ENCODE measurements at places on chromosomes 6 and 20.

DNA sequence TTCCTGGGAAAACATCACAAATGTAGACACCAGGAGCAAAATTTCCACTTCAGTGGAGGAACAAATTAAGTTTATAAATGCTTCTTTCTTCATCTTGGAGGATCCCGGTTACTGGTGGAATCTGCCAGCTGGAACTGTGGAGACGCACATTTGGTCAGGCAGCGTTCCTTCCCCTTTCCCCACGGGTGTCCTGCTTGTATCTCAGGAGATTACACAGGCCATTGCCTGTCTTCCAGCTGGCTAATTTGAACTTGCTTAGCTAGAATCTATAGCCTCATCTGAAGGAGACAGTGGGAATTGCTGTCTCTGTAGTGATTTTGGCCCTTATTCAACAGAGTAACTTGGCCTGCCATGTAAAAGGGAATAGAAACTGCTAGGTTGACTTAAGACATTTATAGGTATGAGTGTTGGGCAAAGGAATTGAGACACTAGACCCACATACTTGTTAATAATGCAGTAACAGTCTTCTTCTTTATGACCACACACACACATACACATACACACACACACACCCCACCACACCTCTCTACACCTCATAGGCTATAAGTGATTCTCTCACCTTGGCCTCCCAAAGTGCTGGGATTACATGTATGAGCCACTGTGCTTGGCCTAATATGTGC is 34.4 kb downstream of the TSBP1 start:
- no peak for DNase-seq

DNA sequence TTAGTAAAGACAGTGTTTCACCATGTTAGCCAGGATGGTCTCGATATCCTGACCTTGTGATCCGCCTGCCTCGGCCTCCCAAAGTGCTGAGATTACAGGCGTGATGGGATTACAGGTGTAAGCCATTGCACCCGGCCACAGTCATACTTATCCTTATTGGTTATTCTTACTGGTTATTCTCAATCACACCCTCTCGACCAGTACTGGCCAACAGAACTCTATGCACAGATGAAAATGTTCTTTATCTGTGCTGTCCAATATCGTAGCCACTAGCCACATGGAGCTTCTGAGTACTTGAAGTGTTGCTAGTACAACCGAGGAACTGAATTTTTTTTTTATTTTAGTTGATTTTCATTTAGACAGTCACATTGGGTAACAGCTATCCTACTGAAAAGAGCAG is 63.5 kb downstream of the CNKSR3 start:
- no peak for DNase-seq

GRCh38 chr6:68427630-68428029 is 207.5 kb upstream of the ADGRB3 start:
- no peak for DNase-seq

- DNase-seq = no peak
Measured at GRCh38 chr20:37921341-37921929, 18.5 kb downstream of the VSTM2L start.

DNA sequence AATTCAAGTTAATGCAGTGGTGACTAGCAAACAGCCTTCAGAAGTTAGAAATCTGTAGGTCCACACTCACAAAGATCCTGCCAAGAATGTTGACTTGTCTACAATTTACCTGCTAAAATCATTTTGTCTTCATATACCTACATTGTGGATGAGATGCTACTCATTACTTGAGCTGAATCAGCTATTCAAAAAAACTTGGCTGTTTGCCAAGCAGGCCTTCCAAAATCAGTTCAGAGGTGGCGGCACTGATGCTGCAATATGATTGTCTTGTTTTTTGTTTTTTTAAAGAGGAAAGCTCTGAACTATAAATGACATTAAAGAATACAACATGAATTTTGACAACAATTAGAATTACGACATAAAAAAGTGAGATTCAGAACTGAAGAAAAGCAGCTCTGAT is 354.7 kb upstream of the KHDRBS2 start:
- no peak for DNase-seq

GRCh38 chr6:12505486-12505885 is 211.1 kb upstream of the PHACTR1 start:
- DNase-seq = no peak

- no peak for DNase-seq
Measured at GRCh38 chr20:4434681-4435080, 287.0 kb upstream of the PRND start.

DNA sequence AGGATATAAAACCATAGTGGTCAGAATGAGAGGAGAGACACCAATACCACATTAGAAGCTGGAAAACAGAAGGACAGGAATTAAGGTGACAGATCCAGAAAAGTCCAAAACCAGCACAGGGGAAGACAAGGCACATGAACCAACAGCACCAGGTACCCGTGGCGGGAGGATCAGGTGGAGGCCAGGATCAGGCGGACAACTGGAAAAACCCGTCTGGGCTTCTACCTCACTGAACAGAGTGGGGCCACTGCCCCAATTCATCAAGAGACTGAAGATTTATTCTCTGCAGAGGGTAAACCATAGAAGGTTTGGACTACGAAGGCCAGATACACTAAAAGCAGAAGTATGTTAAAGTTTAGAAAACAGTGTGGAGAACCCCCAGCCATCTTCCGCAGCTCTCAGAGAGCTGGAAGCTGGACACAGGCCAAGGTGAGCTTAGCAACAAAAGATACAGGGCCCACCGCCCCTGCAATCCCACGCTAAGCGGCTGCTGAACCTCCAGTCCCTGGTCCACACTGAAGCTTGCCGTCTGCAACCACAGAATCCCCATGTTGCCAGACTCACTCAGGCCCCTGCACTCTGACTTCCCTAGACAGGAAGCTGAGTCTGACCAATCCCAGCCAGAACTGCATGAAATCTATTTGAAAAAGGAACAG is 29.9 kb downstream of the ABHD12 start:
- DNase-seq = no peak

- no peak for DNase-seq
Measured at GRCh38 chr20:10565922-10566897, 107.6 kb downstream of the JAG1 start.

- DNase-seq = no peak
Measured at GRCh38 chr6:53672237-53672636, 6.7 kb upstream of the KLHL31 start.

GRCh38 chr6:40968620-40969164 is 70.3 kb downstream of the UNC5CL start:
- DNase-seq = no peak

- DNase-seq = no peak
Measured at GRCh38 chr6:148407372-148407771, 64.7 kb downstream of the SASH1 start.

DNA sequence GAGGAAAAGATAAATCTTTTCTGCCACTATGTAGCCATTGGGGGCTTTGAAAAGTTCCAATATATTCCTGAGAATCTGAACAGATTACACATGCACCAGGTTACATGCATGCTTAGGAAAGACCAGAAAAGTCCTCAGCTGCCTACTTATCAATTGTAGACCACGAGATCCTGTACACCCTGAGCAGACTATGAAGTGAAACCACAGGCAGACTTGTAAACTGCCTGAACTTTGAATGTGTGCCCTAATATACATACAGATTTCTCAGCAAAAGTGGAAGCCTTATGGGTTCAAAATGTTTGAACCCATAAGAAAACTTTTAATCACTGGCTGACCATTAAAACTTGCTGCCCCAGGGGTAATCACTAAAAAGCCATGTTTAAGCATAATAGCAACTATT is 273.5 kb upstream of the RUNX2 start:
- DNase-seq = no peak

- no peak for DNase-seq
Measured at GRCh38 chr6:42101186-42101657, 41.2 kb downstream of the C6orf132 start.

GRCh38 chr20:9617940-9618339 is 103.5 kb downstream of the LAMP5 start:
- DNase-seq = no peak

GRCh38 chr6:23441808-23442461 is 684.1 kb upstream of the NRSN1 start:
- no peak for DNase-seq

DNA sequence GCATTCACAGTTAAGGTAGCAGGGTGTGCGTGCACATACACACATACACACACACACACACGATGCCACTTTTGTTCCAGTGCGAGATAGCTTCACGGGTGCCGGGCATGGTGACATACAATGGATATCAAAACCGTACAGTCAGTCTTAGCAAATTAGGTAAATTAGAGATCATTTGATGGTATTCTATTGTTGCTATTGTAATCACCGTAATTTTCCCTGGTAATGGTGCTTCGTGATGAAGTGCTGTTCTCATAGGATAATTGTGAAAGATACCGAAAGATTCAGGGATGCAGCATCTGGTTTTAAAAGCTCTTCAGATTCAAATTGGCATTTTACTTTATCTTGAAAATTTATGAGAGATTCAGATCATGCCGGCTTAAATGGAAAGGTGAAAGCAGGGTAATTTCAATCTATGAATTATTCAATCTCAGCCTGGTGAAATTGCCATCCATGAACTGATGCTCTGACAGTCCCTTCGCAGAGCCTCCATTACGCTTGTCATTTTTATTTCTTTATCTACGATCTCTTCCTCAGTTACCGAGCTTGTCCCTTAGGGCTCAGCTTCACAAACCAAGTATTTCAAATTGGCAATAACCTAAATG is 71.3 kb upstream of the SOX4 start:
- DNase-seq = no peak

DNA sequence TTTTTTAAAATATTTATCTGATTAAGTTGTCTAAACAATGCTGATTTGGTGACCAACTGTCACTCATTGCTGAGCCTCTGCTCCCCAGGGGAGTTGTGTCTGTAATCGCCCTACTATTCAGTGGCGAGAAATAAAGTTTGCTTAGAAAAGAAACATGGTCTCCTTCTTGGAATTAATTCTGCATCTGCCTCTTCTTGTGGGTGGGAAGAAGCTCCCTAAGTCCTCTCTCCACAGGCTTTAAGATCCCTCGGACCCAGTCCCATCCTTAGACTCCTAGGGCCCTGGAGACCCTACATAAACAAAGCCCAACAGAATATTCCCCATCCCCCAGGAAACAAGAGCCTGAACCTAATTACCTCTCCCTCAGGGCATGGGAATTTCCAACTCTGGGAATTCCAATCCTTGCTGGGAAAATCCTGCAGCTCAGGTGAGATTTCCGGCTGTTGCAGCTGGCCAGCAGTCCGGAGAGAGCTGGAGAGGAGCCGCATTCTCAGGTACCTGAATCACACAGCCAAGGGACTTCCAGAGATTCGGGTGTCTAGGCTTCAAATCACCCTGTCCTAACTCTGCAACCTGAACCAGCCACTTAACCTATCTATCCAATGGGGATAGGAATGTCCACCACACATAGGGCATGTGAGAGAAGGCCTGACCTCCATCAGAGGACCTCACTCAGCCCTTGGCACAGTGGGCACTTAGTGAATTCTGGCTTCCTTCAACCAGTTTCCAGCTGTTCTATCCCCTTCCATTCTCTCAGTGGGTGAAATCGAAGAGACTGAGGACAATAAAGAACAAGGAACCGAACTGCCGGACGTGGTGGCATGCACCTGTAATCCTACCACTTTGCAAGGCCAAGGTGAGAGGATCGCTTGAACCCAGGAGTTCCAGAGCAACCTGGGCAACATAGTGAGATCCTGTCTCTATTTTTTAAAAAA is 3.1 kb downstream of the TNF start:
- no peak for DNase-seq

DNA sequence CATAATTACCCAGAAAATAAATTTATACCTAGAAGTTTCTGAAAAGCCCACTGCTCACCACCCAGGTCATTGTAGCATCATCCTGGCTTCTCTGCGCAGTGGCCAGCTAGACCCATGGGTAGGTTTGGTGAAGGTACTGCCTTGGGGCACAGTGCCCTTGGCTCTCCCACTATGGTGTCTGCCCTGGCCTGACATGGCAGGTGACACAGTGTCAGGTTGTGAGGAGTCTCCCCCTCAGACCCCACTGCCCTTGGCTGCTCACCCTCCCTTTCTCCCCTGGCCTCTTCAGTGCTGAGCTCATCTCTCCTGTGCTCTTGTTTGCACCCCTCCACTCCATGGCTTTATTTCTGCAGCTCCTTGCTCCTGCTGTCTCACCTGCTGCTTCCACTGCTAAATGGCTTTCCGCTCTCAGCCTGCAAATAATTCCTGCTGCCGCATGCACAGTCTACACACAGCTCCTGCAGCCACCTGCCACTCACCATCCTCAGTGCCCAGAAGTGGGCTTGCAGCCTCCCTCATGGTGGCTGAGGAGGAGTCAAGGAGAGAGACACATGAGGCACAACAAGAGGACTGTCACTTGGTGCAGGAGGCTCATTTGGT is 313.4 kb upstream of the MOCS1 start:
- DNase-seq = no peak

DNA sequence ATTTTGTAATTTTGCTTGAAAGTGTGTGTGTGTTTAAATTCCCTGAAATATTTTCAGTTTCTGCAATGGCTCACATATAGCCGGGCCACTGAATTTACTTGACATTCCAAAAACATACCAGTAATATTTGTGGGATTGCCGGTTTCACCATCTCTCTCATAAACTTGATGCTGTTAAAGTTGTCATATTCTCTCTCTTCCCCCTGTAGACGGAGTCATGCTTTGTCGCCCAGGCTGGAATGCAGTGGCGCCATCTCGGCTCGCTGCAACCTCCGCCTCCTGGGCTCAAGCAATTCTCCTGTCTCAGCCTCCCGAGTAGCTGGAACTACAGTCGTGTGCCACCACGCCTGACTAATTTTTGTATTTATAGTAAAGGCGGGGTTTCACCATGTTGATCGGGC is 122.1 kb downstream of the TIAM2 start:
- DNase-seq = no peak

- DNase-seq = no peak
Measured at GRCh38 chr6:24692003-24692402, 25.1 kb downstream of the ACOT13 start.

DNA sequence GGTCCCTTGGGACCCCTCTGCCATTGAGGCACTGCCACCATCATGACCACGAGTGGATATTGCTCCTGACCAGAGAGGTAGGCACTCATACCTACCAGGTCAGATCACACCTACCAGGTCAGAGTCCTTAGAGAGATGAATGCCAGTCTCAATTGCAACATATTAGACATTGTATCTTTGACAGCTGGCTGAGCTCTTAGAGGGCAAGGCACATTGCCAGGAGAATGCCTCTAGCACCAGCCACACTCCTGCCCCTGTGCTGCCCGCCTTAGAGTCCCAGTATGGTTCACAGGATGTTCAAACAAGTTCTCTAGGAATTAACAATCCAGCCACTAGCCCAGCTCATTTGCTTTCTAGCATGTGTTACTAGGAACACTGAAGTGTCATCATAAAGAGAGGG is 65.9 kb downstream of the TMEM244 start:
- DNase-seq = no peak

GRCh38 chr6:124999105-124999764 is 37.0 kb downstream of the RNF217 start:
- no peak for DNase-seq

- no peak for DNase-seq
Measured at GRCh38 chr6:36971921-36972673, 13.9 kb downstream of the MTCH1 start.

GRCh38 chr6:37735722-37736121 is 38.0 kb upstream of the MDGA1 start:
- no peak for DNase-seq

GRCh38 chr6:104484626-104485025 is 375.1 kb downstream of the HACE1 start:
- no peak for DNase-seq

- DNase-seq = no peak
Measured at GRCh38 chr6:24672620-24673182, 5.8 kb downstream of the ACOT13 start.

Data from activated gamma-delta T cell treated with anti-CD3 and anti-CD28 coated beads, Interleukin-2, amount 50 U/mL, for 16 hours (primary cell).